GM23338 (cell line): ENCODE measurements at places on chromosomes 2 and 18. TPM values are rescaled to one million over a fixed set of nuclear protein-coding genes. Genes with fewer than 3 reads are reported as not detected.

The CIB4 gene
- not detected in 2 replicates for polyA plus RNA-seq

The PSMA8 gene
- not detected in 2 replicates for polyA plus RNA-seq

The ANKRD53 gene
- 0.32 and 0.59 TPM in 2 replicates for polyA plus RNA-seq

The KIF1A gene
- 158 and 169 TPM in 2 replicates for polyA plus RNA-seq

The SLC30A3 gene
- polyA plus RNA-seq: 4.1 and 6.0 TPM in 2 replicates

The MRPL53 gene
- polyA plus RNA-seq: 65.1 and 70.4 TPM in 2 replicates

The FBXO41 gene
- 3.1 and 3.5 TPM in 2 replicates for polyA plus RNA-seq

The NT5C1B gene
- not detected in 2 replicates for polyA plus RNA-seq

The SNORC gene
- polyA plus RNA-seq: 1.6 and 1.9 TPM in 2 replicates

The OTOS gene
- polyA plus RNA-seq: 0.40 TPM in 1 of 2 replicates, not detected in the other

The GAREM2 gene
- 3.8 and 4.1 TPM in 2 replicates for polyA plus RNA-seq

The KIF3C gene
- 14.9 and 16.7 TPM in 2 replicates for polyA plus RNA-seq

The IL36B gene
- not detected in 2 replicates for polyA plus RNA-seq

The MOGAT1 gene
- 0.63 and 0.86 TPM in 2 replicates for polyA plus RNA-seq

The HRH4 gene
- 0.07 TPM in 1 of 2 replicates, not detected in the other for polyA plus RNA-seq

The PSTPIP2 gene
- polyA plus RNA-seq: 1.1 and 1.4 TPM in 2 replicates

The EFEMP1 gene
- polyA plus RNA-seq: 9.1 and 12.6 TPM in 2 replicates

The ACTG2 gene
- 6.3 and 8.0 TPM in 2 replicates for polyA plus RNA-seq

The ASXL3 gene
- polyA plus RNA-seq: 0.23 and 0.33 TPM in 2 replicates

The SLC35F5 gene
- polyA plus RNA-seq: 10.9 and 11.1 TPM in 2 replicates

The THOC1 gene
- 66.1 and 73.0 TPM in 2 replicates for polyA plus RNA-seq

The TRIM43 gene
- 0.40 TPM in 1 of 2 replicates, not detected in the other for polyA plus RNA-seq

The EGR4 gene
- polyA plus RNA-seq: 0.23 TPM in 1 of 2 replicates, not detected in the other

The ACMSD gene
- polyA plus RNA-seq: 0.11 and 0.24 TPM in 2 replicates

The FTCDNL1 gene
- 2.0 and 2.3 TPM in 2 replicates for polyA plus RNA-seq

The SLC23A3 gene
- polyA plus RNA-seq: 0.10 and 0.26 TPM in 2 replicates

The XRCC5 gene
- 432 and 524 TPM in 2 replicates for polyA plus RNA-seq

The CHRNG gene
- polyA plus RNA-seq: not detected in 2 replicates

The BMPR2 gene
- 6.3 and 6.7 TPM in 2 replicates for polyA plus RNA-seq

The COL6A3 gene
- polyA plus RNA-seq: 1.2 TPM in 2 replicates

The APOB gene
- polyA plus RNA-seq: 0.08 and 0.12 TPM in 2 replicates

The MATN3 gene
- polyA plus RNA-seq: 4.4 and 4.6 TPM in 2 replicates

The GAL3ST2 gene
- polyA plus RNA-seq: 0.19 TPM in 1 of 2 replicates, not detected in the other

The CTAGE1 gene
- 0.05 and 0.06 TPM in 2 replicates for polyA plus RNA-seq

The LHCGR gene
- polyA plus RNA-seq: 0.54 and 0.66 TPM in 2 replicates

The ALK gene
- polyA plus RNA-seq: not detected in 2 replicates

The SP9 gene
- polyA plus RNA-seq: 0.14 TPM in 1 of 2 replicates, not detected in the other

The IL37 gene
- not detected in 2 replicates for polyA plus RNA-seq

The TMEM198 gene
- 5.6 TPM in 2 replicates for polyA plus RNA-seq

The MAB21L4 gene
- polyA plus RNA-seq: 0.10 TPM in 1 of 2 replicates, not detected in the other

The VSNL1 gene
- 87.4 and 112 TPM in 2 replicates for polyA plus RNA-seq

The DOCK10 gene
- 0.19 and 1.0 TPM in 2 replicates for polyA plus RNA-seq

The CAVIN2 gene
- 0.15 TPM in 1 of 2 replicates, not detected in the other for polyA plus RNA-seq

The WDR75 gene
- 47.9 and 57.2 TPM in 2 replicates for polyA plus RNA-seq

The MYO7B gene
- polyA plus RNA-seq: not detected in 2 replicates

The HOXD8 gene
- not detected in 2 replicates for polyA plus RNA-seq

The INO80B gene
- polyA plus RNA-seq: 5.1 and 6.1 TPM in 2 replicates
